ENCODE measurements at places on chromosomes 3 and 15. TPM values are rescaled to one million over a fixed set of nuclear protein-coding genes. Genes with fewer than 3 reads are reported as not detected.
A peak's percentile ranks its signal among the peaks of the same experiment; 100 is the strongest.

DNA sequence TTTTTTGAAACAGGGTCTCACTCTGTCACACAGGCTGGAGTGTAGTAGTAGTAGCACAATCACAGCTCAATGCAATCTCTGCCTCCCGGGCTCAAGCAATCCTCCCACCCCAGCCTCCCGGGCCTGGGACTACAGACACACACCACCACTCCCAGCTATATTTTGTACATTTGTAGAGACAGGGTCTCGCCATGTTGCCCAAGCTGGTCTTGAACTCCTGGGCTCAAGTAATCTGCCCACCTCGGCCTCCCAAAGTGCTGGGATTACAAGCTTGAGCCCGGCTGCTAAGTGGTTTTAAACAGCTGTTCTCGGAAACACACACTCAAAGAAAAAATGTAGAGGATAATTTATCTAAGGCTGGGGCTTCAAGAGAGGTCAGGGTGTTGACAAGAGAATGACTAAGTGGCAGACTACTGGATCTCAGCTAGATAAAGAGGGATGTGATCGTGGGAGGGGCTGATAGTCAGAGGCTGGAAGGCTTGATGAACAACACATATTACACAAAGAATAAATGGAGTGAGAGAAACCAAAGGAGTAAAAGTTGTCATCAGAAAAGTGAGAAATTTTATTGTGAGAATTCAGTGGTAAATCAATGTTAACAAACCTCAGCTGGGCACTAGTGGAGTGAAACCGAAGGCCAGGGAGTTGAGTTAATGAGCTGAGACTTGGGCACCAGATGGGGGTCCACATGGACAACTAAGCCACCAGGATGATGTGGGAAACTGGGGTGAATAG, 6.7 kb downstream of the CCR5AS start:
- peaks cover 5% of the 10 kb centered on the region for H3K4me1 ChIP-seq
- no peak overlapping the region for H3K27ac ChIP-seq
- no peaks in the 10 kb centered on the region for H3K27me3 ChIP-seq
- no peak for DNase-seq

GRCh38 chr3:53162672-53163443, 1.8 kb downstream of the PRKCD start:
- peak; percentile 32 for DNase-seq
- peak overlapping the region; percentile 79 for H3K27ac ChIP-seq
- peak overlapping the region; percentile 92 for H3K4me3 ChIP-seq
- H3K27me3 ChIP-seq, result no peaks in the 10 kb centered on the region
- H3K36me3 ChIP-seq, result no peaks in the 10 kb centered on the region
- H3K4me1 ChIP-seq, result peaks cover 40% of the 10 kb centered on the region

- H3K4me3 ChIP-seq, result peak overlapping the region; percentile 56
- no peaks in the 10 kb centered on the region for H3K36me3 ChIP-seq
- no peak for DNase-seq
- H3K27me3 ChIP-seq, result no peaks in the 10 kb centered on the region
- H3K4me1 ChIP-seq, result peaks cover 3% of the 10 kb centered on the region
- H3K27ac ChIP-seq, result no peak overlapping the region
Observed at GRCh38 chr3:45227071-45227820, 1.2 kb upstream of the TMEM158 start.

- H3K27me3 ChIP-seq, result no peaks in the 10 kb centered on the region
- no peaks in the 10 kb centered on the region for H3K4me1 ChIP-seq
- H3K27ac ChIP-seq, result no peak overlapping the region
- no peak overlapping the region for H3K4me3 ChIP-seq
- DNase-seq, result no peak
Observed at GRCh38 chr15:33587773-33588172, 277.0 kb downstream of the RYR3 start.

DNA sequence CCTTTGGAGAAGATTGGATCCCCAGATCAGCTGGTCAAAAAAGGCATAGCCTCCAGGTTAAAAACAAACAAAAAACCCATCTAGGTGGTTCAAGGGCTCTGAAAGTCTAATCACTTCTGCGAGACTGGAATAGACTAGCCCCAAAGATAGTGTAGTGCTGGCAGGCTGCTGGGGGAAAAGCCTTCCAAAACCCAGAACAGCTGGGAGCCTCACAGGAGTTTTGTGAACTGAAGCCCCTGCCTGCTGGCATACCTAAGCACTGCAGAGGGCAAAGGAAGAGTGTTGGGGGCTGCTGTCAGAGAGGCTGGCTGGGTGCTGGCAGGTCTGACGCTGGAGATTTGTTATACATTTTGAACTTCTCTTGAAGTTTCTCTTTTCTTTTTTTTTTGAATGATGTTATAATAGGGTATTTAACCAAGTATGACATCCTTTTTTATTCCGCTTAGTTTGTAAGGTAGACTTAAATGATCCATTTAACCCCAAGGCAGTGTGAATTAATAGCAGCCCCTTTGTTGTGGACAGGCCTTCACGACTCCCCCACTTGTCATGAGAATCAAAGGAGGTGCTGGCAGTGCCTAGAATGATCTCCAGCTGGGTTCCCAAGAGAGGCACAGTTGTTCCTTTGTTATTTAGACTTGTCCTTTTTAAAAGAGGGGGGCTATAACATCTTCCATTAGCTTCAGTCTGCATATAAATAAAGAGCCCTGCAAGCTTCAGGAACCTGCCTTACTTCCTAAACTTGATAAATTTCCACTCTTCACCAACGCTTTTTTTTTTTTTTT, 53.9 kb downstream of the CRTC3 start:
- no peak overlapping the region for H3K4me3 ChIP-seq
- H3K36me3 ChIP-seq, result no peaks in the 10 kb centered on the region
- peak; percentile 44 for DNase-seq
- no peak overlapping the region for H3K27ac ChIP-seq
- H3K27me3 ChIP-seq, result no peaks in the 10 kb centered on the region

DNA sequence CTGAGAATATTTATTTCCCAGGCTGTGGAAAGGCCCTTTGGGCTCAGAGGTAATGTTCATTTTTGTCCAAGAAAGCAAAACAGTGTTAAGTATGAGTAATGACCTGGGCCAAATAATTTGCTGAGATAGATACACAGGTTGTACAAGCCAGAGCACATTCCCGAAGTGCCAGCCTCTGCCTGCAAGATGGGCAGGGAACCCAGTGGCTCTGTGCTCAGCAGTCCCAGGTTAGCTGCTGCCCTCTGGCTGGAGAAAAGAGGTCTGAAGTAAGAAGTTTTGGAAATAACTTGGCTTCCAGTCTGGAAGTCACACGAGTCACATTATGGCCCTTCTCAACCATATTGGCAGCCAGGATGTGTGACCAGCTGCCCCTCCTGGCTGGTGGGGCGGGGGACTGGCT, 20.2 kb downstream of the MYZAP start:
- H3K36me3 ChIP-seq, result no peaks in the 10 kb centered on the region
- H3K4me1 ChIP-seq, result peaks cover 5% of the 10 kb centered on the region
- DNase-seq, result peak; percentile 58

DNA sequence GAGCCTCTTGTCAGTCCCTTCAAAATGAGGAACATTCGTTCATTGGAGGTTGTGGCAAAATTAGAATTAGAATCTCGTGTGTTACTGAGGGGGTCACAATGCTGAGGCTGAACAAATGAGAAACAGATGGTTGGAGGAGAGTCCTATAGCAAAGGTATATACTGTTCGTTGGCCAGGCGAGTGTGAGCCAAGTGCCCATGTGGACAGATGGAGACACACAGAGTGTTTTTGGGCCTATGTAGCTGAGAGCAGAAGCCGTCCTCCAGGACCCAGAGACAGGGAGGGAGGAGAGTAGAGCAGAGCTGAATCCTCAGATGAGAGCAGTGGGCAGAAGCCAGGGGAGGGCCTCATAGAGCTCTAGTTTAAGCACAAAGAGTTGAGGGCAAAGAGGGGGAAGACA, 98.9 kb downstream of the NR1D2 start:
- no peaks in the 10 kb centered on the region for H3K27me3 ChIP-seq
- H3K4me1 ChIP-seq, result peaks cover 8% of the 10 kb centered on the region

GRCh38 chr15:89116404-89116803, 28.1 kb downstream of the ABHD2 start:
- no peaks in the 10 kb centered on the region for H3K27me3 ChIP-seq
- H3K4me3 ChIP-seq, result no peak overlapping the region
- H3K36me3 ChIP-seq, result no peaks in the 10 kb centered on the region

DNA sequence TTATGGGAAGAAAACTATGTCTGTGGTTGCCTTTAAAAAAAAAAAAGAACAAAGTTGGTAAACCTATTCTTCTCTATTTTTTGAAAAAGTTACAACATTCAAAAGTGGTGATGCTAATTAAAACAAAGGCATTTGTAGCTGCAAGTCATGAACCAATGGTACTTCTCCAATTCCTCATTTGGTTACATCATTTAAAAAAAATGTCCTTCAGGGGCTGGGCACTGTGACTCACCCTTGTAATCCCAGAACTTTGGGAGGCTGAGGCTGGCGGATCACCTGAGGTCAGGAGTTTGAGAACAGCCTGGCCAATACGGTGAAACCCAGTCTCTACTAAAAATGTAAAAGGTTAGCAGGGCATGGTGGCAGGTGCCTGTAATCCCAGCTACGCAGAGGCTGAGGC, 574.6 kb downstream of the VGLL3 start:
- no peak for DNase-seq
- no peaks in the 10 kb centered on the region for H3K36me3 ChIP-seq
- H3K27ac ChIP-seq, result no peak overlapping the region
- H3K4me1 ChIP-seq, result no peaks in the 10 kb centered on the region
- no peak overlapping the region for H3K4me3 ChIP-seq

DNA sequence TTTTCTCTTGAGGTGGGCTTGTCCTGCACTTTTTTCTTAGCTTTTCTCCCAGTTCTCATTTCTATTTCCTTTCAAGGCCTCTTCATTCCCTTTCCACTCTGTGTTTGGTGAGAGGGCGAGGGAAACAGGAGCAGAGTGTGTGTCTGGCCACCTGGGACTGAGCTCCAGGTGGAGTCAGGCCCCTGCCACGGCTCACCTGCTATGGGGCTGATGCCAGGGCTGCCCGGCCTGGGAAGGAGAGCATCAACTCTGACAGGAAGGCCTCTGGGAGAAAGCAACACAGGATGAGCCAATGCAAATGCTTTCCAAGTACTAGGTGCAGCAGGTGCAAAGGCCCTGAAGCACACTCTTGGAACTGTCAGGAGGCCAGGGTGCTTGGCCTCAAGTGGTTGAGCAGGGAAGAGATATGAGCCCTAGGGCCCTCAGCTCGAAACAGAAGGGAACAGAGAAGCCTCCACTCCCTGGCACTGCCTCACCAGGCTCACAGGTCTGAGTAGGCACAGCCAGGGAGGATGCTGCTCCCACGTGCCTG, 27.3 kb upstream of the DUSP7 start:
- H3K27ac ChIP-seq, result no peak overlapping the region
- H3K4me3 ChIP-seq, result no peak overlapping the region
- H3K4me1 ChIP-seq, result peaks cover 11% of the 10 kb centered on the region
- H3K27me3 ChIP-seq, result no peaks in the 10 kb centered on the region
- no peaks in the 10 kb centered on the region for H3K36me3 ChIP-seq
- no peak for DNase-seq

DNA sequence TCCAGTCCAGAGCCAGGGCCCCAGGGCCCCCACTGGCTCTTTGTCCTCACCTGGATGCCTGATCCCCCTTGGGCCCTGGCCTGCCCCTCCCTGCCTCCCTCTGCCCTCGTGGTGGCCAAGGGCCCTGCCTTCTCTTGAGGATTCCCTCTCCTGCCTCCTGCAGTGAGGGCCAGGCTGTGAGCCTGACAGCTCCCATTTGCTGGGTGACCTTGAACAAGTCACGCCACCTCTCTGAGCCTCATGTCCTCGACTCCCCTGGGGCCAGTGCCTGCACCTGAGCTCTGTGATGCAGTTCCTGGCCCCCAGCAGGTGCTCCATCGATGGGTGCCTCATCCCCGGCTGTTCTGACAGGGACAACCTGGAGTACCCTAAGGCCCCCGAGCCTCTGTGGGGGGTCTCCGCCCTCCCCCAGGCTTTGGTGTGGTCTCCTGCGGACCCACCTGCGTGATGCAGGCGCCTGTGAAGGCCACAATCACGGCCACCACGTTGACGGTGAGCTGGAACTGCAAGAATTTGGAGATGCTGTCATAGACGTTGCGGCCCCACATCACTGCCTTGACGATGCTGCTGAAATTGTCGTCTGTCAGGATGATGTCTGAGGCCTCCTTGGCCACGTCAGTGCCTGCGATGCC, 24.1 kb upstream of the SEC13 start:
- H3K27me3 ChIP-seq, result no peaks in the 10 kb centered on the region
- no peak overlapping the region for H3K4me3 ChIP-seq
- no peak for DNase-seq
- no peaks in the 10 kb centered on the region for H3K4me1 ChIP-seq

DNA sequence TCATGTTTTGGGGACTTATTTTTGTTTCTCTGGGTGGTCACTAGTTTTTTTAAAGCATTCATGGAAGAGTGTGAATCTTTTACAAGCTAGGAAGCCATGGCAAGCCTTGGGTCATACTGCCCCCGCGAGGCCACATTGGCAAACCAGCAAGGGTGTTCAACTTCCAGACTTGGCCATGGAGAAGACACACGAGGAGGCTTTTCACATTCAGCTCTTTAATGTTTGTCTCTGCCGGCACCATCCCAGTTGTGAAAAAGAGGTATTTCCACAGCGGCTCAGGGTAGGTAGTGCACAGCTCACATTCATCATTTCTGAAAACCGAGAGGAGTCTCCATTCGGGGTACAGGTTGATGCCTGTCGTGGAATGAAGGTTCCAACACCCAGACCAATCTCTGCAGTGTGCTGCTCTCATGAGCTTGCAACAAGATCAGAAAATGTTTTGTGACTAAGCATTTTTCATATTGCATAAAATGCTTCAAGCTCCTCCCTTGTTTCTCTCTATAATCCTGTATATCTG, 7.7 kb downstream of the CCR5 start:
- peak; percentile 69 for DNase-seq
- H3K27ac ChIP-seq, result no peak overlapping the region
- H3K27me3 ChIP-seq, result no peaks in the 10 kb centered on the region
- no peaks in the 10 kb centered on the region for H3K36me3 ChIP-seq
- H3K4me3 ChIP-seq, result no peak overlapping the region

DNA sequence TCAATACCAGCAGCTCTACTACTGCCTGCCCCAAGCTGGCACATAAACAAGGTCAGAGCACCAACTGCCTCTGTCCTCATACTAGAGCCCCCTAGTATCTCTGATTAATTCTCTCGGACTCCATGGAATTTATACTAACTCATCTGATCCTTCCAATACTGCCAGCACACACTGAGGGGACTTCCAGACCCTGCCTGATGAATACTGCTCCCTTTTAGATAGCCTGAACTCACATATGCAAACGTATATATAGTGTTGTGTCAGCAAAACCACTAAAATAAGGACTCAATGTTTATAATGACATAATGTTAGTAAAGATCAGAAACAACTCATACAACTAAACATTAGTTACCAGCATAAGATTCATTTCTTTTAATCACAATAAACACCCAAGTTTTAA, 25.0 kb downstream of the CEP70 start:
- H3K4me1 ChIP-seq, result no peaks in the 10 kb centered on the region
- H3K27me3 ChIP-seq, result no peaks in the 10 kb centered on the region
- DNase-seq, result no peak
- H3K36me3 ChIP-seq, result no peaks in the 10 kb centered on the region
- no peak overlapping the region for H3K4me3 ChIP-seq
- H3K27ac ChIP-seq, result no peak overlapping the region

OXNAD1 gene
- 31.2 TPM for total RNA-seq

RARRES1 gene
- total RNA-seq, result 0.31 TPM

DHFR2 gene
- 10.9 TPM for total RNA-seq

NGLY1 gene
- total RNA-seq, result 107 TPM

CCK gene
- total RNA-seq, result 3.7 TPM

PIAS1 gene
- 60.5 TPM for total RNA-seq

EXD1 gene
- 20.7 TPM for total RNA-seq

ZKSCAN7 gene
- total RNA-seq, result 26.4 TPM

Measured in testis (tissue), 5 donors.